ENCODE measurements at places on chromosomes 1 and 21. TPM values are rescaled to one million over a fixed set of nuclear protein-coding genes. Genes with fewer than 3 reads are reported as not detected.

E2F2 gene
- polyA plus RNA-seq, result 3.1 TPM

F13B gene
- polyA plus RNA-seq, result not detected

INAVA gene
- polyA plus RNA-seq, result 18.9 TPM

AMPD1 gene
- polyA plus RNA-seq, result 0.27 TPM

TRAF3IP3 gene
- polyA plus RNA-seq, result 0.95 TPM

POU3F1 gene
- 3.3 TPM for polyA plus RNA-seq

LZIC gene
- 51.5 TPM for polyA plus RNA-seq

TTC22 gene
- 2.0 TPM for polyA plus RNA-seq

AMY2B gene
- polyA plus RNA-seq, result 31.7 TPM

LAX1 gene
- polyA plus RNA-seq, result 0.12 TPM

- no peaks in the 10 kb centered on the region for H3K36me3 ChIP-seq
- H3K27ac ChIP-seq, result no peak overlapping the region
- H3K4me1 ChIP-seq, result peaks cover 41% of the 10 kb centered on the region
These were observed 83.2 kb downstream of the SPSB1 start for GRCh38 chr1:9375912-9376311.

DNA sequence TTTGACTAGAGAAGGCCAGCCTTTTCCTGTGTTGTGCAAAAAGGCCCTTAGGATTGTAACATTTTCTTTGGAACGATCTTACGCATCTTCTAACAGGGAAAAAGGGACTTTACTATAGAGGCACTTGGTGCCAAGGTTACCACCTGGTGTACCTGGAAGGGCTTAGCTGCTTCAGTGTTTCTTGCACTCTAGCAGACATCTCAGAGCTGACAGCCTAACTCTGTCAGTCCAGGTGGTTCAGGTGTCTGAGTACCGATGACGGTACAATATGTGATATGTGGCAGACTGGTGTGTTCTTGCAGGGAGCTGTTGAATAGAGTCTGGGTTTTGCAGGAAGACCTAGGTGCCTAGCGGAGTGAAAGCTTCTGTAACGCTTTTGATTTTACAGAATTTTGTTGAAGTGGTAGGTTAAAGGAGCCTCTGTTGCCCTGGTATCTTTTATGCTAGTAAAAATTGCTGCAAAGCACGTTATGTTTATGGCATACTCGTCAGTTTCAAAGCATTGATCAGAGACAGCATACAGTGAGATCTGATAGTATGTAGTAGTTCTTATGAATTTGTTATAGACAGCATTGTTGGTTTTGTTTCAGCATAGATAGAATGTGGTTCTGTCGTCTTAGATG is 1.4 kb downstream of the MAGI3 start:
- no peaks in the 10 kb centered on the region for H3K36me3 ChIP-seq
- no peaks in the 10 kb centered on the region for H3K27me3 ChIP-seq
- peaks cover 7% of the 10 kb centered on the region for H3K4me1 ChIP-seq
- no peak for DNase-seq

- peak within 1 kb of the TSS; percentile 61 for H3K27ac ChIP-seq
- H3K4me3 ChIP-seq, result peak within 1 kb of the TSS; percentile 22
- DNase-seq, result no peak
- H3K27me3 ChIP-seq, result no peaks in the 10 kb centered on the region
- peaks cover 3% of the 10 kb centered on the region for H3K36me3 ChIP-seq
- H3K4me1 ChIP-seq, result peaks cover 62% of the 10 kb centered on the region
These were observed at the start of gene GPR37L1 for GRCh38 chr1:202122639-202123335. TSS of gene GPR37L1 (plus strand) at chr1:202122917. CDS start at chr1:202122964, 47 bp downstream.

DNA sequence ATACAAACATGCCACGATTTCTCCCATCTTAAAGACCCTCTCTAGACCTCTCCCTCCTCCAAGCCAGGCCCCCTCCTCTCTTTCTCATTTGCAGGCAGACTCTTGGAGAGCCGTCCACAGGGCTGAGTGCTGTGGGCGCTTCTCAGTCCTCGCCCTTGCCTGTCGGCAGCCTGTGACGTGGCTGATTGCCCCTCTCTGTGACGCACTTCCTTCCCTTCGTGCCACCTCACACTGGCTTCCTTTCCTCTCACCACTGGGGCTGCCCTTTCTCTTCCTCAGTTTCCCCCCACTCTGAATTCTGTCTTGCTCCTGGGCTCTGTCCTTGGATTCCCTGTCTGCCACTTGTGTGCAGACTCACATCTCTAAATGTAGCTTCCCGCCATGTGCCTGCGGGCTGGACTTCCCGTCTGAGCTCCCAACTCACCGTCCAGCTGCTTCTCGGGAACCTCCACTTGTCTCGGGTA is 227.2 kb downstream of the CAMTA1 start:
- H3K4me1 ChIP-seq, result peaks cover 6% of the 10 kb centered on the region
- H3K27ac ChIP-seq, result no peak overlapping the region
- H3K27me3 ChIP-seq, result no peaks in the 10 kb centered on the region
- H3K36me3 ChIP-seq, result peaks cover 13% of the 10 kb centered on the region

DNA sequence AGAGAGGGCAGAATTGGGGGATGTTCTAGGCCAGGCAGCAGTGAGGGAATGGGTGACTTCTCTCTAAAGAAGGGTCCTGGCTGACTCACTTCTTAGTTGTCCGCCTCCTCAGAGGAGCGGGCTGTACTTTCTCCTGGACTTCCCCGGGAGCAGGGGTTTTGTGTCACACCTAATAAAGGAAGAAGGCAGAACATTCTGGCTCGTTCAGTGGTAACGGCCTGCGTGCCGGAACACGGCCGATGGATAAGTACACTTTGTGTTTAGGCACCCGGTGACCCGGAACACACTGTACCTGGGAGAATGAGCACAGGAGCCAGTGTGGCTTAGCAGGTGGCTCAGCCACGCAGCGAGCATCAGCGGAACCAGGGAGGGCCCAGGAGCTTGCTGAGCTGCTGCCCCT is 84.7 kb downstream of the FBXO2 start:
- H3K27me3 ChIP-seq, result no peaks in the 10 kb centered on the region
- H3K27ac ChIP-seq, result no peak overlapping the region
- no peaks in the 10 kb centered on the region for H3K4me1 ChIP-seq

DNA sequence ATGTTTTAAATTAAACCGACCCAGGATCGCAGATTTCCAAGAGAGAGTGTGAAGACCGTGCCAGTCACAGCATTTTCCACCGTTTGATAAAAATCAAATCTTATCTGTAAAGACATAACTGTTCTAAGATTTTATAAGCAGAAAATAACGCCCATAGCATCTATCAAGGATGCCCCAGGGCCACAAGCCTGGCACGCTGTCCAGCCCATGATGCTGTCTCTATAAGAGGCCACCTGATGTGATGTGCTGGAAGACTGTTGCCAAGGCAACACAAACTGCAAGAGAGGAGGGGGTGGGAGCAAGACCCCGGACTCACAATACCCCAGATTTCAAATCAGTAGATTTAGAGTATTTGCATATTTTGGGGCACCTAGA is 116.5 kb downstream of the DSCAM start:
- H3K36me3 ChIP-seq, result no peaks in the 10 kb centered on the region
- H3K27me3 ChIP-seq, result no peaks in the 10 kb centered on the region
- peak; percentile 69 for DNase-seq
